Stimulated activated naive CD8-positive, alpha-beta T cell treated with anti-CD3 and anti-CD28 coated beads, Interleukin-15, amount 100 ng/mL, for 72 hours (primary cell): ENCODE measurements at places on chromosomes 13 and 19.

GRCh38 chr13:104584481-104584880, 1518.3 kb upstream of the SLC10A2 start:
- no peak for DNase-seq

- no peak for DNase-seq
Measured at GRCh38 chr13:110824702-110825300, 90.1 kb downstream of the ANKRD10 start.

- no peak for DNase-seq
Measured at GRCh38 chr19:40286971-40287421, 1.9 kb upstream of the AKT2 start.

DNA sequence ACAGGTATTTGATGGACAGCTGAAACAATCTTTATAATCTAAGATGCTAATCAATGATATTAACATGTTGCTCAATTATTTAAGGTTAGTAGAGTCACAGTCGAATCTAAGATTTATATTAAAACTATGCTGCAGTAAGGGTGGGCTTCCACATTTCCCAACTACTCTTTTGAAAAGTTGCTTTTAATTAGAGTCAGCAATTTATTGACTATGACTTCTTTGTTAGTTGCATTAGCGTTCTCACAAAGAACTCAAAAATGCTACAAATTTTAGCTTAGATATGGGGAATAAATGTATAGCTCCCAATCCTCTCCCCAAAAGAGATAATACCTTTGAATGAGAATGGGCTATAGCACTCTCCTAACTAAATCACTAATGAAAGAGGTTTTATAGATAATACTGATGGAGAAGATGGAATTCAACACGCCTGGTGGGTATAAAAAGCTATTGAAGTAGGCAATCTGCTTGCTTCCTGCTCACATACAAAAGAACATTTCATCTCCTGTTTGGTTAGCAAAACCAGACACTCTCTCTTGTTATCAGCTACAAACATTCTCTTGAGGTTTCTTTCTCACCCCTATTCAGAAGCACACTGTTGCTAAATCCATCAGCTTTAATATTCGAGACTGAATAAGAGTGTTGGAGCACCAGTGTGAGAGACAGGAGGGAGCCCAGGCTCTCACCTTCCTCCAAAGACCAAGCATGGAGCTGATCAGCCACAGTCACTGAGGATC, 2.4 kb upstream of the FLT1 start:
- no peak for DNase-seq

GRCh38 chr13:104404325-104404724, 1338.1 kb upstream of the SLC10A2 start:
- DNase-seq, result no peak

- DNase-seq, result no peak
Measured at GRCh38 chr19:10751109-10751953, 33.5 kb downstream of the DNM2 start.

- no peak for DNase-seq
Measured at GRCh38 chr19:35565016-35565856, 1.8 kb upstream of the ATP4A start.

DNA sequence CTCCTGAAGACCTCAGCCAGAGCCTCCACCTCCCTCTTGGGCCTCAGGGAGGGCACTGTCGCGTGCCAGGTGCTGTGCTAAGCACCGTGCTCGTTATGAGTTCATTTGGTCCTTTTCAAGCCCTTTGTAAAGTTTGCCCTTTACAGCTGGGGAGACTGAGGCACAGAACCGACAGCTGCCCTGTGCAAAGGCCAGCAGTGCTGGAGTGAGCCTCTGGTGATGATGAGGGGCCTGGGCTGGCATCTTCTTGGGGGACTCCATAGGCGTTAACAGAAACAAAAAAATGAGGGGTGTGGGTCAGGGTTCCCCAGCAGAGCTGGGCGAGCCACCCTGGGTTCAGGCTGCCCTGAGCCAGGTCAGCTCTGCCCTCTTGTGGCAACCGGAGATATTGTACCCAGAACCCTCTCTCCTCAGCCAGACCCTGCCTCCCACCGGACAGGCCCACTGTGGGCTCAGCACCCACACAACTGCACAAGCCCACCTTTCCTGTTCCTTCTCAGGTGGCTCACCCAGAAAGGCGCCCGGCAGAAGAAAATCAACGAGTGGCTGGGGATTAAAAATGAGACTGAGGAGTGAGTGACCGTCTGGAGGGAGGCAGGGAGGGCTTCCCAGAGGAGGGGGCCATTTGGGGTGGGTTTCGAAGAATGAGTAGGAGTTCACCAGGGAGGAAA, 5.5 kb upstream of the IFI30 start:
- peak; percentile 67 for DNase-seq

GRCh38 chr19:5948752-5949564, 29.0 kb downstream of the RANBP3 start:
- DNase-seq, result no peak

DNA sequence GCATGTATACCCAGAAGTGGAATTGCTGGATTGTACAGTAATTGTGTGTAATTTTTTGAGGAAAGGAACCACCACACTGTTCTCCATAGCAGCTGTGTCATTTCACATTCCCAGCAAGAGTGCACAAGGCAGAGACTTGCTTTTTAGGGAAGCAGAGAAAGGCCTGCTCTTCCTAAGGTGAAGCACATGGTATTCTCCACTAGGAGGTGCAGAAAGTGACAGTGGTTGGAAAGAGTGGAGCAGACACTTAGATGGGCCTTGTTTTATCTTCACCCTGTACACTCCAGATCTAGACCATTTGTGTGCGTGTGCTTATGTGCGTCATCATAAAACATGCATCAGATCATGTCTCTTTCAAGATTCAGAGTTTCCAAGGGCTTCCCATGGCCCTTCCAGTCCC, 35.0 kb downstream of the FAM124A start:
- DNase-seq, result no peak

DNA sequence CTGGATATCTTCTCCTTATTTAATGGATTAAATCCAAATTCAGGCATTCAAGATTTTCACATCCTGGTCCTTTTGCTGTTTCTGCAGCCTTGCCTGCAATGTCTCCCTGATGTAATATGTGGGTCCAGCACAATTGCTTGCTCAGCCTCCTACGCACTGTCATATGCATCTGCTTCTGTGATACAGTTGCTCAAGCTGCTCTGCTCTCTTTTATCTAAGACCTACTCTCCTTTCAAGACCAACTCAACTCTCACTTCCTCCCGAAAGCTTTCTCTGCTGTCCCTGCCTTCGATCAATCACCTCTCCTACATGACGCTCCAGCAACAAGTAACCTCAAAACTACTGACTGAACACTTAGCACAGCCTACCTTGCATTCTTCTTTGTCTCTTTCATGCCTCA, 138.2 kb downstream of the DCLK1 start:
- DNase-seq, result no peak

DNA sequence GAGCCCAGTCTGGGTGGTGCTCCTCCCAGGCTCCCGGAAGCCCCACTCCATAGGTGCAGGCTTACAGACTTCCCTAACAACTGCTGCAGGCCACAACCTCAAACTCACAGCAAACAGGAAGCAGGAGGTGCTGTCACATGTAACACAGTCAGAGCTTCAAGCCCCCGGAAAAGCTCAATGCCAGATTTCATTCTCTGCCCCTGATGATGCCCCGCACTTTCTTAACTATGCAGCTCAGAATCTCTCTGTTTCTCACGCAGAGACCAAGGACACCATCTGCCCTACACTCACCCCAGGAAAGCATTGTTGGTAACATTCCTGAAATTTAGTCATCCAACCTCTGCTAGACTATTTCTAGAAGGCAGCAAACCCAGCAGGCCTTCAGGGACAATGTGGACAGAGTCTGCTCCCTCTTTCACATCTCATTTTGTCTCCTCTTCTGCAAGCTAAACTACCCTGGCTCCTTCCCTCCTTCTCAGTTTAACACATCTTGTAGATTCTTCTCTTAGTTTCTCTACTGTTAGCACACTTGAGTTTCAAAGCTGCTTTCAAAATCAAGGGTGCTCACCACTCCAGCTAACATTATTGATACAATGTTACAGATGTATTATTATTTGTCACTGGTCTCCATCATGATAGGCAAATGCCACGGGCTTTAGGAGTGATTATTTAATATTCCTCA, 162.5 kb downstream of the KCTD12 start:
- peak; percentile 1 for DNase-seq

DNA sequence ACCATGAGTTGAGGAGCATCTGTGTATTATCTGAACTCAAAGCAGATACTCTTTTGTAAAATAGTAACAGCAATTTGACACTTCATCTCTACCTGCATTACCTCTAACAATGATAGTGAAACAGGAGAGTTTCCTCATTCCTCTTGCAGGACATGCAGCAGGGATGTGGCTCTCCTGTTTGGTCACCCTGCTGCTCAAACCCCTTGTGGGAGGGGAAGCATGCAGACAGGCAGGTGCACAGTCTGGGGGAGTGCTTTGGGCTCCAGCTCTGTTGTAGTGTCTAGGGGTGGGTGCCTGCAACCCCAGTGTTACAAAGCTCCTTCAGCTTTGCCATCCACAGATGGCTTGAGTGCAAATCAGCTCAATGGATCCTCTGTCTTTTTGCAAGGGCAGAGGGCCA, 827.6 kb downstream of the DACH1 start:
- DNase-seq, result no peak

- DNase-seq, result no peak
Measured at GRCh38 chr13:94776300-94776699, 64.0 kb upstream of the SOX21 start.

DNA sequence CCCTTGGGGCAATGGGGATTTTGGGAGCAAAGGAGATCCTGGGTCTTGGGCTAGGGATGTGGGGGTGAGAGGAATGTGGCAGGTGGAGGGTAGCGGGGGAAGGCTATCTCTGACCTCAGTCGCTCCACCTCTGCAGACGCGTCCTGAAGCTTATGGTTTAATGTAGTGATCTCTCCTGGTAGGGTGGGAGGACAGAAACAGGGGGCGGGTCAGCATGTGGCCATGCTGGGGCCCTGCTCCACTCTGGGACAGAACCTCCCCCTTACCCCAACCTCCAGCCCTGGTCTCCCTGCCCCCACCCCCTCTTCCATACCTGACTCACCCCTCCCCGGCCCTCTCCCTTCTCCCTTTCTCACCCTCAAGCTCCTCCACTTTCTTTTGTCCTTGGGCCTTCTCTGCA, 1.4 kb downstream of the BST2 start:
- DNase-seq, result no peak

DNA sequence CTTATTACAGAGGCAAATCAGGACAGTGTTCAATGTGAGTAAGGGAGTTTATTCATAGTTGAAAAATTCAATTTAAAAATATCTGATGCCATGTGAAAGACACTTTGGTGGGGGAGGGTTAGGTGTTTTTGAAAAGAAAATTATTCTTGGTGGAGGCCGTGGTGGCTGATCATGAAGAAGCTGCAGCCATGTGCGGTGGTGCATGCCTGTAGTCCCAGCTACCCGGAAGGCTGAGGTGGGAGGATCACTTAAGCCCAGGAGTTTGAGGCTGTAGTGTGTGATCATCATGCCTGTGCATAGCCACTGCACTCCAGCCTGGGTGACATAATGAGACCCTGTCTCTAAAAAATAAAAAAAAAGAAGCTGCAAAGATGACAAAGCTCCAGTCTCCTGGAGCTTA, 28.6 kb downstream of the WDFY2 start:
- no peak for DNase-seq

GRCh38 chr13:111859354-111860230, 207.4 kb upstream of the SOX1 start:
- DNase-seq, result no peak

DNA sequence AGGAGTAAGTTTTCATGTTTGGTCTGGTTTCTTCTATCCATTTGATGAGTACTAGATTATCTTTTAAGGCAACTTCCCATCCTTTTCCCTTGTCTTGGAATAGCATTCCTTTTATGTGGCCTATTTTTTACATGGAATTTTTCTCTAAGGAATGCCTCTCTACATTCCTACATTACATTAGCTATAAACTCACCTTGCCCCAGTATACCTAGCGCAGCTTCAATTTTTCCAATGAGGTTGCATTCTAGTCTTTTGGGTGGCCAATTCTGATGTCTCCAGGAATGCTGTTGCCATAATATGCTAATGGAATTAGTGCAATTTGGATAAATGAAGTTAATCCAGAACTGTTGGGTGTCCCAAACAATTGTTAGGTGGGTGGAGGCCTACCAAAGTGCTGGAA, 33.8 kb downstream of the KBTBD6 start:
- DNase-seq, result no peak

GRCh38 chr13:33970746-33971561, 153.0 kb downstream of the RFC3 start:
- DNase-seq, result no peak

- no peak for DNase-seq
Measured at GRCh38 chr13:41005704-41006103, 13.4 kb downstream of the ELF1 start.

DNA sequence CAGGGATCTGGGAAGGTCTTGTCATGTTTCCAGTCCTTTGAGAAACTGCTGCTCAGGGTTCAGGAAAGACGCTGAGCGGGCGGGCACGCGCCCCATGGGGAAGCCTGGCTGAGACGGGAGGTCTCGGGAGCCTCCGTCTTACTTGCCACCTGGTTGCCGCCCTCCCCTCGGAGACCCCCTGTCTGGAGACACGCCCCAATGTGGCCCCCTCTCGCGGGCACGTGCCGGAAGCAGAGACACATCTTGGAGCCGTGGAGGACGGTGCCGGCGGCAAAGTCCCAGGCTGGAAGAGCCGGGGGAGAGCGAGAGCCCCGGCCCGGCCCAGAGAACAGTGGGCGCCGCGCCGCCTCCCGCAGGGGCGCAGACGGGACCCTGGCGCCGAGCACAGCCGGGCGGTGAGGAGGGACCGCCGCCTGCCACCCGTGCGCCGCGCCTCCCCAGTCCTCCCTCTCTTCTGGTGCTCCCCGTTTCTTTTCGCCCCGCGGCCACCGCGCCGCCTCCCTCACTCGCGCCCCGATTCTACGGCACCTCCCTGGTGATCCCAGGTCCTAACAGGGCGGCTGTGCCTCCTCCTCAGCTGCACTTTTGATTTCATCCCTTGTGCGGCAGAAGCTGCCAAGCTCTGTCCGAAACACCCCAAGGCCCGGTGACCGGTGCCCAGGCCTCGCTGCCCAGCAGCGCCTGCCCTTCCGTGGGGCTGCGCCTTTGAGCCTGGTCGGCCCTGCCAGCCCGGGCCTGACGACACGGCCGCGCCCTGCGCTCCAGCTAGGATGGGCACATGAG, 15.5 kb downstream of the GJB2 start:
- no peak for DNase-seq

GRCh38 chr19:15264061-15264932, 32.0 kb upstream of the EPHX3 start:
- peak; percentile 70 for DNase-seq

DNA sequence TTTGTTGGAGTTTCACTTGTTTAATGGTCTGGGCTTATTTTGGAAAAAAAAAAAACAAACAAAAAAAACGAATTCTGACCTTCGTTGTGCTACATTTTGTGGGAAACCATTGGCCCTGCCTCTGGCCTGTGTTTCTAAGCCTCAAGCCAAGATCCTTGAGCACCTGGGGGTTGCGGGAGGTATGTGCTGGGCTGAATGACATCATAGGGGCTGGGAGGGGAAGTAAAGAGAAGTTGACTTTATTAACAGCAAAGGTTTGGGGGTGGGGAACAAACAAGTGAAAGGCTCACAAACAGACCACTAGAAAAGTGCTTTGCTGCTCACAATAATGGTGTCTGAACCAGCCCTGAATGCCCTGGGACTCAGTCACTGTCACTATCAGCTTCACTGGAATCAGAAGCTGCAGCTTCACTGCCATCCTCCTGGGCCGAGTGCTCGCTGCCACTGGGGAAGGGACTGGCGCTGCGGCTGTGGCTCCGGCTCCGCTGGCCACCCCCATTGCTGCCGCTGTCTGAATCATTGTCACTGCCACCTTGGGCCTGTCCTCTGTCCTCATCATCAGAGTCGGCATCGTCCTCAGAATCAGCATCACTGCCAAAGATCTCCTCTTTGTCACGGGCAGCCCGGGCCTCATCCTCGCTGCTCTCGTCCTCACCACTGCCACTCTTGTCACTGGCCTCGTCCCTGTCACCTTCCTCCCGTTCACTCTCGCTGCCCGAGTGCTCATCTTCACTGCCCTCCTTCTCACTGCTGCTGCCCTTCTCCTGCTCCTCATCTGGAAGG, 5.1 kb downstream of the PAF1 start:
- no peak for DNase-seq
